ENCODE measurements at places on chromosomes 3 and 15.
A peak's percentile ranks its signal among the peaks of the same experiment; 100 is the strongest.

DNA sequence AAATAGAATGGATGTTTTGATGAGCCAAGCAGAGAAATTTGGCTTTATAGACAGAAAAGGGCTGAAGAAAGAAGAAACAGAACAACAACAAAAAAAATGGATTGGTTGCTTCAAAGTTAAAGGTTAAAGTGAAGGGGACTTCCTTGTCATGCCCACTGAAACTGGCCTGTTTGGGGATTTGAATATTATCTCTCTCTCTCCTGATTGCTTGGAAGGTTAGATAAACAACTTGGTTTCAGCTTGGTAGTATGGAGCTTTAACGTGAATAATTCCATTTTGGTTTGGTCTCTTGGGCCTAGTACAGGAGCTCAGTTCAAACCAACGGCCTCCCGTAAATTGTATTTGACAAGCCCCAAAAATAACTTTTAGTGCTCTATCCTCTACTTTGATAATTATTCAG, 70.8 kb upstream of the MBNL1 start:
- DNase-seq: no peak

- no peak for DNase-seq
Observed at GRCh38 chr3:123377243-123377740, 71.6 kb downstream of the ADCY5 start.

DNA sequence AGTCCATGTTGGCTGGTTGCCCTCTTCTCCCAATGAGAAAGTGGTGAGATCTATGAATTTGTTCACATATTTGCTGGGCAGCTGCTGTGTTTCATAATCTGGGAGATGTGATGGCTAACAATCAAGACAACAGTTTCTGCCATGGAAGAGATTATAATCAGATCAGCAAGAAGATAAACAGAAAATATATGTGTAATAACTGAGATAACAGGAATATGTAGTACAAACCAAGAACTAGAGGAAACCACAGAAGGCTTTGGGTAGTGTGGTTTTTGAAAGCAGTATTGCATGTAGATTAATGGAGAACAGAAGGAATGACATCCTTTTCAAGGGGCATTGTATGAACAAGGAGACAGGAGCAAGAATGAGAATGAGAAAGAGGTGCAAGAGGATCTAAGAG, 12.2 kb upstream of the CSTA start:
- DNase-seq: no peak

- no peak for DNase-seq
Observed at GRCh38 chr3:170670504-170670903, 84.6 kb upstream of the SLC7A14 start.

- no peak for DNase-seq
Observed at GRCh38 chr15:66630801-66631351, 65.1 kb upstream of the LCTL start.

- DNase-seq: no peak
Observed at GRCh38 chr15:39497759-39498565, 82.9 kb upstream of the THBS1 start.

- no peak for DNase-seq
Observed at GRCh38 chr3:142875099-142875498, 13.8 kb downstream of the PCOLCE2 start.

- DNase-seq: no peak
Observed at GRCh38 chr3:160956785-160957184, 148.4 kb downstream of the B3GALNT1 start.

DNA sequence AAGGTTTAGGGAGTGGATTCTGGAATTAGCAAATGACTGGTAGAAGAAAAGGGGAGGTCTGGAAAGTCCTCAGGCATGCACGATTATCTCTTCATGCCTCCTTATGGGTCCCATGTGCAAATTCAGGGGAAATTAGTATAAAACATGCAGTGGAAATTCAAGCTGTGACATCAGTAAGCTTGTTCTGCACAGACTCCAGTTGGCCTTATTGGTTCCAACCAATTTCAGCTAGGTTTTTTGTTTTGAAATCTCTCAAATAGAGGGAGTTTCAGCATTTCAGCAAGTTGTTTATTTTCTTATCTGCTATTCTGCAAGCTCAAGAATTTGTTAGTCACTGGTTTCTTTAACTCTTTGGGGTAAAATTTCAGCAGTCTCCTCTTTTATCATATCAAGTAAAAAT, 774 bp upstream of the TMCO5A start:
- no peak for DNase-seq

- no peak for DNase-seq
Observed at GRCh38 chr3:95154766-95155165, 1091.9 kb downstream of the NSUN3 start.

DNA sequence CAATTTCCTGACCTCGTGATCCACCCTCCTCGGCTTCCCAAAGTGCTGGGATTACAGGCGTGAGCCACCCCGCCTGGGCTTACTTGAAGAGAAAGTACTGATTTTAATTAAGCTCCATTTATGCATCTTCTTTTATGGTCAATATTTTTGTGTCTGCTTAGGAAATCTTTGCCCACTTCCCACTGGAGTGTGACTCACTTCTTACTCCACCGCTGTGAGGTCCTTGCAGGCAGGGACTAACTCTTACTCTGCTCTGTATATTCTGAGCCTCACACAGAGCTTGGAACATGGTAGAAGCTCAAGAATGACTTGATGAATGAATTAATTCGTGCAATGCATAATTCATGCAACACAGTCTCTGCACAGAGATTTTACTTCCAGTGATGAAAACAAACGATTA, 2.9 kb upstream of the TM4SF19 start:
- DNase-seq: no peak

DNA sequence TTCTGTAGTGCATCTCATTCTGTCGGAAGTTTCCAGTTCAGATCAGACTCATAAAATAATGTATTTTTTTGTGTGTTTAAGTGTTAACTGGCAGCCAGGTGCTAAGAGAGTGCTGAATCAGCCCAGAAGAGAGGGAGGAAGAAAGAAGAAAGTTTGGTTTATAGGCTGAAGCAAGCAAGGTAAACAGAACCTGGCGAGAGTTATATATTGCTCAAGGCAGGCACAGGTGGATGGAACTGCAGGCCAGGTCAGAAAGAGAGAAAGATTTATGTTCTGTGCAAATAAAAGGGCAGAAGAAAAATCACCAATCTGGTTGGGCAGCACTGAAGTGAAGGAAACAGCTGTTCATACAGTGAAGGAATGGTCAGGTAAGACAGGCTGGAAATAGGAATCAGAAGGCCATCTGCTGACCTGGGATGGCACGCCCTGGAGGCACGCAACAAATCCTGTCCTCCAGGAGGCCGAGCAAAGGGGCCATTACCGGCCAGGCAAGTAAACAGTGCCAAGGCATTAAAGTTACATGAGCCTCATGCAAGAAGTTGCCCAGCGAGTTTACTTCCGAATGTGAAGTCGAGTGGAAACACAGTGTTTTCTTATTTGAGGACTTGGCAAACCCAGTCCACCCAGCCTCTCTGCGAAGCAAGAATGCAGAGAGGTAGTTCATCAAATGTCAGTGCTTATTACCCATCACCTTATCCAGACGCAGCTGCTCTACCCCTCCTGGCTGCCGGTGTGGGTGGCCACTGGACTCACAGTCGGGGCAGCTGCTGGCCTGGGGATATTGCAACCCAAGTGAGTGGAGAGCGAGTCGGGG, 309.8 kb downstream of the VPS13C start:
- DNase-seq: peak; percentile 83

GRCh38 chr3:154953538-154953937, 126.6 kb upstream of the MME start:
- DNase-seq: no peak

DNA sequence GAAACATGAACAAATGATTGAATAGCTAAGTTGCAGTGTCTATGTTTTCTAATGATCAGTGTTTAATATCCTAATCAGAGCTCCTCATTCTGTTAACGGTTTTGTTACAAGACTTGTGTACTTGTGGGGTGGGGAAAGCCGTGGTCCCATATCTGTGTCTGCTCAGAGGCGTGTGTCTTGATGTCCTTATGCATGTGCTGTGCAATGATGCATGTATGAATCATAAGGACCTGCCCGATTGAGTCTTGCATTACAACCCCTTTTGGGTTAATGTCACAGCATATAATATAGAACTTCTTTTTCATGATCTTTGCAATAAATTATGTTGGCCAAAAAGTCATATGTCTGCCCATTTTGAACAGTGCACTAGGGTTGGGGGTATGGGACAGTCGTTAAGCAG, 233.4 kb downstream of the ITPR1 start:
- DNase-seq: no peak

DNA sequence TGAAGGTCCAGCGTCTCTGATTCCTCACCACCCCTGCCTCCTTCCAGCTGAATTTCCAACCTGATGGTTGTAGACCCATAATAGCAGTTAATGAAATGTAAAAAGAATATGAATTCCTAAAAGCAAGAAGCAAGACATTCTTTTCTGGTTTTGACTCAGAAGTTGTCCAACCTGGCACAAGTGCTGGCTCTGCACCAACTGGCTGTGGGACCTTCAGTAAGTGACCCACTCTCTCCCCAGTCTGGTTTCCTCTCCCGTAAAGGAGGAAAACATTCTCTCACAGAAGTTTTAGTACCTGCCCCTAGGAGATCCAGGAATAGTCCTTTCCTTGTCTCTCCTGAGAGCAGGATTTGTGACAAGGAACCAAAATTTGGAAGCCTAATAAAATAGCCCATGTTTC, 236.9 kb upstream of the TRIM42 start:
- DNase-seq: no peak

- DNase-seq: no peak
Observed at GRCh38 chr15:50624616-50625168, 61.9 kb downstream of the TRPM7 start.

- no peak for DNase-seq
Observed at GRCh38 chr3:159271799-159272512, 470.1 kb downstream of the MFSD1 start.

DNA sequence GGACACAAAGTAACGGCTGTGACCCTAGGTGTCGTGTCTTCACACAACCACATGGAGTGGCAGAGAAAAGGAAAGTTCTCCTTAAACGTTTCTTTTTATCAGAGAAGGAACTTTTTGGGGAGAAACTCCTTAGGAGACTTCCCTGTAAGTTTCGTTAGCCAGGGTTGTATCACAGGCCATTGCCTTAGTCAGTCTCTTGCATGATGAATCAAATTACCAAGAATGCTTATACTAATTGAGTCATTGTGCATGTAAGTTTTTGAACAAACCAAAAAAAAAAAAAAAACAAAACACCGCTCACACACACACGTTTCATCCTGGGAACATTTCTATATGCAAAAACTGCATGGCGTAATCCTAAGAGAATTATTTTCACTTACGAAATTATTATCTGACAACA, 150.4 kb upstream of the SATB1 start:
- DNase-seq: no peak

GRCh38 chr3:169627789-169628188, 35.7 kb downstream of the MECOM start:
- no peak for DNase-seq

- peak; percentile 4 for DNase-seq
Observed at GRCh38 chr3:12893247-12893646, 51.9 kb upstream of the RPL32 start.

DNA sequence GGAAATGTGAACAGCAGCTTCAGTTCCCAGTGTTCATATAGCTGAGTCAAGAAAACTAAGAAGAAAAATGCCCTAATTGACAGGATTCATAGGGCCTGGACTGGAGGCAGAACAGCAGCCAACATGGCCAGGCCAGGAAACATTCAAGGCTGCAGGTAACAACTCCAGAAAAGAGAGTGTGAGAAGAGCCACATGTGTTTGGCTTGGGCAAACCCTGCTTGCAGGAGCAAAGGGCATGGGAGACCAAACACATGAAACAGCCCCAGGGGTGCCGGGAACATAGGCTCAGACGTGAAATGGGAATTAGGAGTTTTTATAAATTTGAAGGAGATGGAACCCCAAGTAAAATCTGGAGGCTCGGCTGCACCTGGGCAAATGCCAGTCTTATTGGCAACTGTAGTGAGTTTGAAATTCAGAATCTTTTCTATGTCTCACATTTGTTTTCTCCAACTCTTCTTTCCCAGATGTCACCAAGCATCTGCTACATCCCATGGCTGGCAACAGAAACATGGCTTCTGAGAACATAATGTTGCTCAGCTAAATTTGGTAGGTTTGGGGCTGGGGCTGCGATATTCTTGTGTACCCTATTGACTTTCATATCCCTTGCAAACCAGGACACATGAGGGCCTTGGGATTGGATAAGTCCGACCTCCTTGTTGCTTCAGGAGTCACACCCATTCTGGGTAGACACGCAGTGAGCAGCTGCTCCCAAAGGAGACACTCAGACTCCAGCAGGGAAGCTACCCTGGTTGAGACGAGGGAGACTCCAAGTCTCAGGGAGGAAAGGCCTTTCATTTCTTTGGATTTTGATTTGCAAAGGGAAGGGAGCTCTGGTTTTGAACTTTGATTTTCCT, 98.9 kb upstream of the CLSTN2 start:
- DNase-seq: no peak

DNA sequence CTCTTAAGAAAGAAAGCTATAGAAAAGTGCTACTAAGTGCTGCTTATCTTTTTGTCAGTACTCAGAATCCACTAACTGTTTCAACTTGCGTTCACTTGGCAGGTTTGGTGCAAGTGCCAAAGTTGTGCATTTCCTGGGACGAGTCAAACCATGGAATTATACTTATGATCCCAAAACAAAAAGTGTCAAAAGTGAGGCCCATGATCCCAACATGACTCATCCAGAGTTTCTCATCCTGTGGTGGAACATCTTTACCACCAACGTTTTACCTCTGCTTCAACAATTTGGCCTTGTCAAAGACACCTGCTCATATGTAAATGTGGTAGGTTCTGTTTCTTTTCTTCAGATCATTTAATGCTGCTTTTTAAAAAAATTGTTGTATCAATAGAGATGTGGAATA, 32.6 kb downstream of the GYG1 start:
- no peak for DNase-seq

DNA sequence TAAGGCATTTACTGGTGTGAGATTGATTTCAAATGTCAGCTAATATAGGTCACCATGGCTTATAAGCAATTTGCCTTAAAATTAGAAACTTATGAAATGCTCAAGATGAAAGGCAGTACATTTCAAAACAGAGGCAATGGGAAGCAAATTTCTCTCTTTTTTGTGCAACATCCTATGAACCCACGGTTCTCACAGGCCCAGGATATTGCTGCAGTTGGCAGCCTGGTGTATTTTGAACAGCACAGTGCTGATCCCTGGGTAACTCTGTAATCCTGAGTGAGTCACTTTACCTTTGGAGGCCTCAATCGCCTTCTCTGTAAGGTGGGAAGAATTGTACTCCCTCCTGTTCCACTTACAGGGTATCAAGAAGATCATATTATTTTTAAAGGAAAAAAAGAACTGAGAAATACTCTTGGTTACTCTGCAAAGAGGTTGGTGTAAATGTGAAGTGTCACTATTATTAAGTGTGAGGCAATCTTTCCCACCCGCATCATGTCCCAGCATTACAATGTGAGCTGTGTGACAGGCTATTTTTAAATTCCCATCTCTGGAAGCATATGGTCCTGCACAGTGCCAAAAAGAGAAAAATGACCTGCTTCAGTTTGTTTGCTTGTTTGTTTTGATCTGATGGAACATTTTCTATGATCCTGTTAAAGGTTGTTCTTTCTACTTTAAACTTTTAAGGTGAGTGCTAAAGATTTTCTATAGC, 190.1 kb upstream of the LPP start:
- DNase-seq: no peak

GRCh38 chr3:11165476-11165875, 11.2 kb downstream of the HRH1 start:
- no peak for DNase-seq

GRCh38 chr15:89043031-89044002, 44.9 kb upstream of the ABHD2 start:
- DNase-seq: no peak
